ENCODE measurements at places on chromosomes 7 and 10.
A peak's percentile ranks its signal among the peaks of the same experiment; 100 is the strongest.

GRCh38 chr7:20222219-20222828 lies 5.1 kb upstream of the MACC1 start:
- no peak for DNase-seq

DNA sequence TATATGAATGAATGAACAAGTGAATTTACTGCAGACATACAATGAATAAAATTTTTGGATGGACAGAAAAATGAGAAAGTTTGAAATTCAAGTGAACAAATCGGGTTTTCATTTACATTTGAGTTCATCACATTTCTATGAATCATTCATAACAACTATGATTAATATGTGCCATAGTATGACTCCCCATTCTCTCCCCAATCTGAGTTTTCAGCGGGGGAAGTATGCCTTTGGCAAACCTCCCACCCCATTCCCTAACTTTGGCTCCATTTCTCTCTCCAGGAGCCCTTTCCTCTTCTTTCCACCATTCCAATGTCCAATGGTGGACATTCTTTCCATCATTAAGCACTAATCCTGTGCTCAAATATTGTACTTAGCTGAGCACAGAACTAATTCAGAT lies 96.8 kb upstream of the LSM8 start:
- DNase-seq, result no peak

DNA sequence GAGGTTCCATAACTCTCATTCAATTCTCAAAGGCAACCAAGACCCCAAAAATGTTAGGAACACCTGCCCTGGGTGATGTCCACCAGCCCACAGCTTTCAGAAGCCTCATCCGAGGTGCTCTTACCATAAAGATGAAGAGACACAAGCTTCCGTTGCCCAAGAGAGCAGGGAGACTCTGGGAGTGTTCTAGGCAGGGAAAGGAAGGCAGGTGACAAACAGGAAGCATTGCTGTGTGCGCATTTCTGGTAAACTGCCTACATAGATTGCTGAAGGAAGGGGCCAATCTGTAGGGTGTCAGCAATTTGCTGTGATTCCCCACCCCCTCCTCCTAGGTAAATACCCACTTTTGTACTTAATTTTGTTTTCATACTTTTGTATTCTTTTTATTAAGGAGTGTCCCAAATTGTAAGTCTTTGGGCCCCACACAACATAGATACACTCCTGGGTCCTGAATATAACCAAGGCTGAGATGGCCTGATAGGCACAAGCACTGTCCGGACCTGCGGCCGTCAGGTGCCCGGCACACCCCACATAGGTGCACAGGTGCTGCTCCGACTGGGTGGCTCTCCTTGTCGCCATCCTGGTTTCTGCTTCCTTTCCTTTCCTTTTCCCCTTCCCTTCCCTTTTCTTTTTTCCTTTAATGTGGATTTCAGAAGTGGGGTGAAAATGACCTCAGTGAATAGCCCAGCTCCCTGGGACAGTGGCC lies 51.4 kb upstream of the SMNDC1 start:
- peak; percentile 16 for DNase-seq

GRCh38 chr7:132131196-132131595 lies 445.1 kb downstream of the PLXNA4 start:
- no peak for DNase-seq

DNA sequence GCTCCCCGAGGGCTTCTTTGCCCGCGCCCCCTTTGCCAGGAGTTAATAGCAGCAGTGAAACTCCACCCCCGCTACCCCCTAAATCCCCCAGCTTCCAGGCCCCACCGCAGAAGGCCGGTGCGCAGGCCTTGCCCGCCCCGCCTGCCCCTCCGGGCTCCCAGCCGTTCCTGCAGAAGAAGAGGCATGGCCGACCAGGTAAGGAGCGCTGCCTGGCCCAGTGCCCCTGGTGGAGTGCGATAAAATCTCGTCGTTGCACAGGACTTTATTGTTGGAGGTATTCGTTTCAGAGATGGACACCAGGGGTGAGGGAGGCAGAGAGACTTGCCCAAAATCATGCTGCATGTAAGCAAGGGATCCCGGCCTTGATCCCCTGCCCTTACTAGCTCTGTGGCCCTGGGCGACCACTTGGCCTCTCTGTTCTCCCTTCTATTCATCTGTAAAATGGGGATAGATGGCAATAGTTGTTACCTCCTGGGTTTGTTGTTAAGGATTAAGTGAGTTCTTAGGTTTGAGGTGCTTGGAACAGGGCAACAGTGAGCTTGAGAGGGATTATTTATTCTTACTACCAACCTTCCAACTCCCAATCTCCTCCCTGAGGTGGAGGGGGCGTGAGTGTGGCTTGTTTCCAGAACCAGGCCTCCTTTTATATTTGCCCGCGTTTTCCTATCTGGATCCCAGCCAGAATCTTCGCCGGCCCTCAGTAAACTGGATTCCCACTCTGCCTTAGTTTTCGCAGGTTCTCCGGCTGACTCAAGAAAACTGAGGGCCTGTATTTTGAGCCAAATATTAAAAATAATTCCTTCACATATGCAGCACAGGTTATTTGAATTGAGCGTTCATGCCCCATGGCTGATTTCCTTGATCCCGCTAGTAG lies 78.3 kb downstream of the WIPF3 start:
- DNase-seq, result no peak

- DNase-seq, result no peak
Observed at GRCh38 chr7:92714767-92715166, 121.6 kb downstream of the CDK6 start.

GRCh38 chr7:106405697-106406141 lies 120.9 kb upstream of the NAMPT start:
- DNase-seq, result no peak

GRCh38 chr10:78933828-78934531 lies 134.8 kb upstream of the ZMIZ1 start:
- DNase-seq, result no peak

- no peak for DNase-seq
Observed at GRCh38 chr7:68744036-68744435, 854.2 kb upstream of the AUTS2 start.

GRCh38 chr10:85098835-85099521 lies 770.6 kb downstream of the CCSER2 start:
- DNase-seq, result no peak

GRCh38 chr7:29369909-29370488 lies 175.4 kb downstream of the CHN2 start:
- DNase-seq, result no peak

- DNase-seq, result no peak
Observed at GRCh38 chr7:29087840-29088170, 58.5 kb downstream of the CPVL start.

- no peak for DNase-seq
Observed at GRCh38 chr7:139931190-139931934, 102.3 kb downstream of the TBXAS1 start.

DNA sequence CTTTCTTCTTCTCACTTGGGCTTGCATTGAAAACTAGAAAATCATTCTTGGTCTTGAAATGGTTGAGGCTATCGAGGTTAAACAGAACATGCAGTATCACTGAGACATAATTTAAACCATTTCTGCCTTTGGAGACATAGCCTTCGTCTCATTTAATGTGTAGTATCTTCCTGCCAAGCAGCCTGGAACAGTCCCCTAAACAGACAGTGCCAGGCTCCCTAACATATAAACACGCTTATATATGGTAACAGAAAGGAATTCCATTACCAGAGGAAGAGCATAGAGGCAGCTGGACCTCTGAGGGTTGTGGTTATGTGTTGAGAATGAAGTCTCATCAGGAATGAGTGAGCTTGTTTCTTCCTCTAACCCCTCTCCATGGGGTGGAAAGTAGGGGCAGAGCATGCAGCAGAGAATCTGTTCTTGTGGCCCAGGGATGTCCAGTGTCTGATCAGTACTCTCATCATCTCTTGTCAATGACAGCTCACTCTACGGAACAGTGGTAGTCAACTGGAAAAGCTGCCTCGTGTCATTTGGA lies 11.2 kb downstream of the CACNB2 start:
- no peak for DNase-seq

DNA sequence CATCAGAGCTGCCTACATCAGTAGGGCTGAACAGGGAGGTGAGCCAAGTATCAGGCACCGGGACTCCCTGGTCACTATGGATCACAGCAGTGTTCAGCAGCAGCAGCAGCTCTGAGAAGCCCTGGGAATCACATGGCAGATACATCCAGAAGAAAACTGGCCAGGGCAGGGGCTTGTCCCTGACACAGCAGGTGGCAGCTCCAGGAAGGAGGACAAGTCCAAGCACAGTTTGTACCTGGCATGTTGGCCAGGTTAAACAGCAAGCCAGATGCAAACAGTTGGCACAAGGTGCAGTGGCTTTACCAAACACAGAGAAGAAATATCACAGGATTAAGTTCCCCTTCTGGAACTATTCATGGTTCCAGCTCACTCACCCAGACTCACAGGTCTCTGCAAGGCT lies 139.4 kb downstream of the KCNMA1 start:
- no peak for DNase-seq

GRCh38 chr7:138355254-138355653 lies 104.8 kb upstream of the TRIM24 start:
- no peak for DNase-seq

DNA sequence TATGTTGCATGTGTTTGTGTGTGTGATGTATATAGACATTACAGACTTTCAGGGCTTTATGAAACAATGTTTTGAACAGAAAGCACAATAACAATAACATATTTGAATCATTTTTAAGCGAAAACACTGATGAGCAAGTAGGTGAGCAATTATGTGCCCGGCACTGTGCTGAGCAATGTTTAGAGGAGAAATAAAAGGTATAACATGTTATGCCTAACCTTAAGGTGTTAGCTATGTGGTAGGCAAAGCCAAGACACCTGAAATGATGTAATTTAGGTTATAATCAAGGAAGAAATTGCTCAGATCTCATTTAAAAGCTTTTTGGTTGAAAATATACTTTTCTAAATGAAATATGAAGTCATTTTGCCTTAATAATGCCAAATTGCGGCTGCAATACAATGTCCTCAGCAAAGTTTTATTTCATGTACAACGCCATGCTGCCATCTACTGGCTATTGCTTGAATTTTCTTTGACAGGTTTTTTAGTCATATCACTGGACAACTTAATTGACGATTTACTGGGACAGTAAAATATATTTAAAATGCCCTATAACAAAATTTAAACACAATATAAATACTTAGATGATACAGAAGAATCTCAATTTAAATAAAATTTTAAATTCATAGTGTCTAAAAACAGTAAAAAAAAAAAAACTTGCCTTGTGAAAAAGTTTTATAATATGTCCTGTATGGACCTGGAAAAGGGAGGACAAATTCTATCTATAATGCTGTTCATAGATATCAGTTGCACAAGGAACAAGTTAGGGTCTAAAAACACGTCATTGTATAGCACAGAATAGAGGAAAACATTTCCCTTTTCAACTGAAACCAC lies 131.1 kb upstream of the CDK1 start:
- peak; percentile 17 for DNase-seq

GRCh38 chr7:159114981-159115380 lies 29.7 kb downstream of the VIPR2 start:
- DNase-seq, result no peak

GRCh38 chr10:21327289-21327993 lies 198.0 kb downstream of the SKIDA1 start:
- no peak for DNase-seq

- DNase-seq, result no peak
Observed at GRCh38 chr7:3267966-3268690, 32.9 kb upstream of the SDK1 start.

DNA sequence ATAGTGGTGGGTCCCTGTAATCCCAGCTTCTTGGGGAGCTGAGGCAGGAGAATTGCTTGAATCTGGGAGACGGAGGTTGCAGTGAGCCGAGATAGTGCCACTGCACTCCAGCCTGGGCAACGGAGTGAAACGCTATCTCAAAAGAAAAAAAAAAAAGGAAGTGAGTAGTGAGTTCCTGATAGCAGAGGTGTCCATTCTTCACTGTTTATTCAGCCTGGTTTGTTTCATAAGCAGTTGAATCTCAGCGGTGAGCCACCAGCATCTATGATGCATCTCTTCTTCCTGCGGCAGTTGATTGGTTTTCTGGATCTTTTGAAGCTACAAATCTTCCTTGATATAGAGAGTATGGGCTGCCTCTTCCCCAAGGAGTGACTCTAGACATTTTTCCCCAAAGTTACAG lies 316.1 kb upstream of the MTPN start:
- no peak for DNase-seq

- no peak for DNase-seq
Observed at GRCh38 chr7:64521409-64521984, 41.4 kb downstream of the ZNF680 start.

DNA sequence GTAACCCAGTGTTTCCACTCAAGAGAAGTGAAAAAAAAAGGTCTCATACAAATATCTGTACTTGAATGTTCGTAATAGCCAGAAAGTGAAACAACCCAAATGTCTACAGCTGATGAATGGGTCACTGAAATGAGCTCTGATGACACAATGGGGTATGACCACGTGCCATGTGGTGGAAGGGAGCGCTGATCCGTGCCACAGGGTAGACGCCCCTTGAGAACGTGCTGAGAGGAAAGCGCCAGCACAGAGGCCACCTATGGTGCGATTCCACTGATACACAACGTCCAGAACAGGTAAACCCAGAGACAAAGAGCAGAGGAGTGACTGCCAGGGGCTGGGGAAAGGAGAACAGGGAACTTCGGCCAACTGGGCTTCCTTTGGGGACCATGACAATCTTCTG lies 50.3 kb downstream of the MAD1L1 start:
- DNase-seq, result no peak

DNA sequence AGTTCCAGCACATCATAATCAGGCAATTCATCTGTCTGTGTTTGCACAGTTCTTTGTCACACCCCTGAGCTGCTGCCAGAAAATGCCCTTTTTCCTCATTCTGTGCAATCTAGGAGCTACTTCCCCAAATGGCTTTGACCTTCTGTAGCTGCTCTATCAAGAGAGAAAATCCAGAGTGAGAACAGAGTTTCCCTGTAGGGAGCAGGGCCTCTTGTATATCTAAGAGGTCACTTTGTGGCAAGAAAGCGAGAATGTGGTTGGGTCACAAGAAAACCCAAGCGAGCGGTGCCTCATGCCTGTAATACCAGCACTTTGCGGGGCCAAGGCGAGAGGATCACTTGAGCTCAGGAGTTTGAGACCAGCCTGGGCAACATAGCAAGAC lies 24.3 kb downstream of the SLC29A3 start:
- no peak for DNase-seq

Data from activated CD4-positive, alpha-beta T cell treated with anti-CD3 and anti-CD28 coated beads, Interleukin-2, amount 50 U/mL, for 1 hour (primary cell).